ENCODE measurements at places on chromosomes 3 and 15.

DNA sequence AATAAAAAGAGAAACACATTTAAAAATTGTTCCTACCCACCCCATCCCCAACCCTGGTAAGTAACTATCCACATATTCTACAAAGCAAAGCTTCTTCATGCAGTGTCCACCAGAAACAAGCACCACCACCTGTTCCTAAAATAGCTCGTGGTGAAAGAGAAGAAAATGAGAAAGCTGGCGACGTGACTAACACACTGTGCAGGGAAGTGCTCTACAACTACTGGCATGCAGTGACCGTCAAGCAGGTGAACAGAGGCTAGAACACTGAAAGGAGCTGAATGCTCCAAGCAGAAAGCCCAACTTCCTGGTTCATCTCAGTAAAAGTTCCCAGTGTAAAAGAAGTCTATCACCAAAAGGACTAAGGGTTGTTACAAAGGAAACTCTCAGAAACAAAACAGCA lies 80.7 kb downstream of the NR2E3 start:
- H3K4me1 ChIP-seq: no peaks in the 10 kb centered on the region
- peaks cover 12% of the 10 kb centered on the region for H3K36me3 ChIP-seq
- DNase-seq: no peak
- no peaks in the 10 kb centered on the region for H3K27me3 ChIP-seq

DNA sequence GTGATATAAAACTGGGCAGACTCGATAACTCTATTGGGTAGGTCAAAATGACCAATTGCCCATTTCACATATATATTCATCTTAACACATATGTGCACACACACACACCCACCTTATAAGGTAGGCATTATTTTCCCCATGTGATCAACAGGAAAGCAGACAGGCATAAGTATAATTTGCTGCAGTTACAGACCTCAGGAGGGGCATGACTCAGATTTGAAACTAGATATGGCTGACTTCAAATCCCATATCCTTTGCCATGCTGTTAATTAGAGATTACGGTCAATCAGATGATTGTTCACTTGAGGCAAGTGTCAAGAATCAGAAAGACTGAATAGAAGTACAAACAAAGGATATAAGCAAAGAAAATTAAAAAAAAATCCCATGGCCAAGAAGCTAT lies 910.6 kb downstream of the NTRK3 start:
- DNase-seq: no peak
- no peak overlapping the region for H3K27ac ChIP-seq
- no peak overlapping the region for H3K4me3 ChIP-seq
- no peaks in the 10 kb centered on the region for H3K36me3 ChIP-seq
- H3K27me3 ChIP-seq: no peaks in the 10 kb centered on the region

GRCh38 chr3:150871192-150871591 lies 34.0 kb downstream of the MINDY4B start:
- H3K27me3 ChIP-seq: peaks cover 6% of the 10 kb centered on the region
- no peaks in the 10 kb centered on the region for H3K36me3 ChIP-seq
- no peak overlapping the region for H3K4me3 ChIP-seq
- no peaks in the 10 kb centered on the region for H3K4me1 ChIP-seq
- no peak for DNase-seq

DNA sequence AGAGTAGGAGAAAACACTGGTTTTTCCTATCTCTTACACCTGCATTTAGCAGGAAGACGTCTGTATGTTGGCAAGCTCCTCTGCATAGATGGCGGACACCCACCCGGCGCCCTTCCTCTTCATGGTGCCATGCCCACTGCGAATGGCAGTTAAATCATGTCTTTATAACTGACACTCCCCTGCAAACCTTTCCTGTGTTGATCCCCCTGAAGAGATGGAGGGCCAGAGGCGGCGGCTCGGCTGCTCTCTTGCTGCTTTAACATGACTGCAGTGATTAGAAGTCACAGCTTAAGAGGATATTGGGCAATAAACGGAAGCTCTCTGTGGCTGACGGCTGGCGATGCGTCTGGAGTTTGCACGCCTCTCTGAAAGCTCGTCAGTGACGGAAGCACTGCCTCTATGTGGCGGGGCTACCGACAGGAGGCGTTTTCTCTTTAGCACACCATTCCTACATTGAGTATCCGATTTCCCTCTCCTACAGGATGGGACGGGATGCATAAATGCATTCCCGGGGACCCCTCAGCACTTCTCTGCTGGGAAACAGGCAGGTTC lies 25.5 kb upstream of the SNRPA1 start:
- DNase-seq: peak; percentile 87
- peak overlapping the region; percentile 81 for H3K4me3 ChIP-seq
- peaks cover 14% of the 10 kb centered on the region for H3K4me1 ChIP-seq
- no peaks in the 10 kb centered on the region for H3K27me3 ChIP-seq
- no peaks in the 10 kb centered on the region for H3K36me3 ChIP-seq

DNA sequence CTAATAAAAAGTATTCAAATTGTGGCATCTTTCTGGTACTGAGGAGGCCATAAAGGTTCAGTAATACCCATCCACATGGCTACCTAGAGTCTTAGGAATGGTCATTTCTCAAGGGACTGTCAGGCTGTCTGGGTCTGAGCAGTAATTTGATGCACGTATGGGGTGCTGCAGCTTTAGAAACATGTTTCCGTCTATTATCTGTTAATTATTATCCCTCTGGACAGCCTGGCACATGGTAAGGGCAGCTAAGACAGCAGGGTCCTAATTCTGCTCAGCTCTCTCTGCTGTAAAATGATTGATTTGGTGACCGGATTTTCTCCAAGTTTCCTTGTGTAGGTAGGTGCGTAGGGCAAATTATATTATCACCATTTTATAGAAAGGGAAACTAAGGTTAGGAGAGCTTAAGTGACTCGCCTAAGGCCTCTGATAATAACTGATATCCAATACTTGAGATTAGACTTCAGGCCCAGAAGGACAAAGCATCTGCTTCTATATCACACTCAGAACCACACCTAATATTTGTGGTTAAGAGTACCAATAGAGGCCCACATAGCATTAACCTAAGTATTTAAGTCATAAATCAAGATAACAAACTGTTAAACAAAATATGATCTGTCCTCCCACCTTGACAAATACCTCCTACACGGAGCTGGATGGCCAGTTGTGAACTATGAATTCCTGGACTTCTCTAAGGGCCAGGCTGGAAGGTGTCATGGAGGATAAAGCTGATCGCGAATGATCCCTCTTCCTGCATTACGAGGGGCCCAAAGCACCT lies 2.9 kb upstream of the RAP2B start:
- H3K27me3 ChIP-seq: no peaks in the 10 kb centered on the region
- H3K27ac ChIP-seq: peak overlapping the region; percentile 16
- DNase-seq: no peak
- peaks cover 12% of the 10 kb centered on the region for H3K36me3 ChIP-seq

DNA sequence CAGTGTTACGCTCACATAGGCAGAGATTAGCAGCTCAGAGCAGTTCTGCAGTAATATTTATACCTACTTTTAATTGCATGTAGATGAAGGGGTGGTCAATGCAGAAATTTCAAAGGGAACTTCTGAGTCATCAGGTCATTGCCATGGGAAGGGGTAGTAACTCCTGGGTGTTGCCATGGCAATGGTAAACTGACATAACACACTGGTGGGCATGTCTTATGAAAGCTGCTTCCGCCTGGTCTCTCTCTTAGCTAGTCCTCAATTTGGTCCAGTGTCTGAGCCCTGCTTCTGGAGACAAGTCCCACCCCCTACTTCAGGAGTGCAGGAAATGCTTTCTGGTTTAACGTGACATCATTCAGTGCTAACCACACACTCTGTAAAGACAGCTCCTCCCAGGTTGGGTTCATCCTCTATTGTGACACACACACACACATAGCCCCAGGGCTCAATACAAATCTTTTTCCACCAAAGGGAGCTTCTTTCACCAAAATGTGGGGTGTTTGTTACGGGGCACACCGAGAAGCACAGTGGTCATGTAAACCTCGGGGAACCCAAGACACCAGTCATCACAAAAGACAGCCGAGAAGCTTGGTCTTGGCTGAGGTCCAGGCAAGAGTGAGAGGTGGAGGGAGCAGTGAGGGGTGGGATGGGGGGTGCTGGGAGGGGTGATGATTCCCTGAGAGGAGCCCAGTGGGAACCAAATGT lies 74.5 kb downstream of the TLE3 start:
- peaks cover 18% of the 10 kb centered on the region for H3K4me1 ChIP-seq
- peak overlapping the region; percentile 75 for H3K27ac ChIP-seq
- no peaks in the 10 kb centered on the region for H3K36me3 ChIP-seq

- no peak overlapping the region for H3K27ac ChIP-seq
- no peaks in the 10 kb centered on the region for H3K36me3 ChIP-seq
- DNase-seq: no peak
- no peak overlapping the region for H3K4me3 ChIP-seq
These were observed 14.8 kb downstream of the MUC13 start for GRCh38 chr3:124919756-124920155.

- DNase-seq: no peak
- peaks cover 41% of the 10 kb centered on the region for H3K36me3 ChIP-seq
- peaks cover 41% of the 10 kb centered on the region for H3K4me1 ChIP-seq
- no peaks in the 10 kb centered on the region for H3K27me3 ChIP-seq
- no peak overlapping the region for H3K27ac ChIP-seq
These were observed 6.1 kb downstream of the CD96 start for GRCh38 chr3:111548092-111548491.

GRCh38 chr3:174243171-174243570 lies 616.0 kb upstream of the NAALADL2 start:
- H3K4me3 ChIP-seq: no peak overlapping the region
- H3K27me3 ChIP-seq: no peaks in the 10 kb centered on the region
- H3K27ac ChIP-seq: no peak overlapping the region
- no peaks in the 10 kb centered on the region for H3K4me1 ChIP-seq

- no peaks in the 10 kb centered on the region for H3K36me3 ChIP-seq
- peaks cover 45% of the 10 kb centered on the region for H3K27me3 ChIP-seq
- no peak overlapping the region for H3K4me3 ChIP-seq
- H3K4me1 ChIP-seq: peaks cover 10% of the 10 kb centered on the region
- no peak overlapping the region for H3K27ac ChIP-seq
- no peak for DNase-seq
These were observed 2.6 kb upstream of the WWTR1 start for GRCh38 chr3:149660462-149660861.

- H3K27ac ChIP-seq: peak overlapping the region; percentile 14
- no peaks in the 10 kb centered on the region for H3K27me3 ChIP-seq
- DNase-seq: no peak
- H3K36me3 ChIP-seq: peaks cover 6% of the 10 kb centered on the region
These were observed 74.4 kb downstream of the DHX30 start for GRCh38 chr3:47877290-47877689.

DNA sequence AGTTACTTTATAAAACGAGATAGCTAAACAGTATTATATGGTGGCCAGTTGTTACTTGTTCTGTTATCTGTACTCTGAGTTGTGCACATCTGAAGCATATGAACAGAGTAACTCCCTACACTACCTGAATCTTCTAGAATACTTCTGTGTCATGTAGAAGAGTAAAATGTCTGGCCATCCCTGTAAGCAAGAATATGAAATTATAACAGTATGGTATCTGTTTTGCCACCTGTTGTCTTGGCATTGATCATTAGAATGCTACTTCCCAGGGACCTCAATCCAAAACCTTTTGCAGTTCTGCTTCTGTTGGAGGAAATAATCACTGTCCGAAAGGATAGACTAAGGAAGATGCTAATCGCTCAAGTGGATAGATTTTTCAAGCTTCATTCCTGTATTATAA lies 1.9 kb downstream of the TEX9 start:
- DNase-seq: no peak
- H3K27ac ChIP-seq: no peak overlapping the region
- H3K4me3 ChIP-seq: no peak overlapping the region
- H3K27me3 ChIP-seq: peaks cover 29% of the 10 kb centered on the region
- H3K4me1 ChIP-seq: peaks cover 10% of the 10 kb centered on the region
- H3K36me3 ChIP-seq: no peaks in the 10 kb centered on the region

GRCh38 chr3:101567528-101568317 lies 6.1 kb downstream of the TRMT10C start:
- no peak overlapping the region for H3K4me3 ChIP-seq
- peak overlapping the region; percentile 86 for H3K27ac ChIP-seq
- H3K36me3 ChIP-seq: peaks cover 51% of the 10 kb centered on the region
- no peaks in the 10 kb centered on the region for H3K27me3 ChIP-seq
- DNase-seq: peak; percentile 76

- H3K36me3 ChIP-seq: no peaks in the 10 kb centered on the region
- no peak overlapping the region for H3K4me3 ChIP-seq
- no peaks in the 10 kb centered on the region for H3K27me3 ChIP-seq
- no peak overlapping the region for H3K27ac ChIP-seq
- DNase-seq: no peak
- H3K4me1 ChIP-seq: no peaks in the 10 kb centered on the region
These were observed 465.8 kb upstream of the ROBO1 start for GRCh38 chr3:80233576-80233975.

- no peaks in the 10 kb centered on the region for H3K4me1 ChIP-seq
- no peak overlapping the region for H3K27ac ChIP-seq
- no peaks in the 10 kb centered on the region for H3K36me3 ChIP-seq
- no peaks in the 10 kb centered on the region for H3K27me3 ChIP-seq
- H3K4me3 ChIP-seq: no peak overlapping the region
These were observed 32.0 kb downstream of the AMOTL2 start for GRCh38 chr3:134342259-134342658.

DNA sequence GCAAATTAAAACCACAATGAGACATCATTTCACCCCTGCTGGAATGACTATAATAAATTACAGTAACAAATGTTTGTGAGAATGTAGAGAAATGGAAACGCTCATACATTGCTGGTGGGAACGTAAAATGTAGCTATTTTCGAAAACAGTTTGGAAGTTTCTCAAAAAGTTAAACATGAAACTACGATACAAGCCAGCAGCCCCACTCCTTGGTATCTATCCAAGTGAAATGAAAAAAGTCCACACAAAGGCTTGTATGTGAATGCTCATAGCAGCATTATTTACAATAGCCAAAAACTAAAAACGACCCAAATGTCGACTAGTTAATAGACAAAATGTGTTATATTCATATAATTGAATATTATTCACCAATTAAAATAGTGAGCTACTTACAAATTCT lies 22.9 kb upstream of the CFAP20DC start:
- DNase-seq: no peak
- H3K4me3 ChIP-seq: no peak overlapping the region
- H3K27me3 ChIP-seq: peaks cover 25% of the 10 kb centered on the region
- peaks cover 6% of the 10 kb centered on the region for H3K4me1 ChIP-seq
- no peak overlapping the region for H3K27ac ChIP-seq

- H3K4me1 ChIP-seq: no peaks in the 10 kb centered on the region
- peaks cover 7% of the 10 kb centered on the region for H3K27me3 ChIP-seq
- H3K36me3 ChIP-seq: no peaks in the 10 kb centered on the region
These were observed 204.6 kb upstream of the IL12A start for GRCh38 chr3:159783780-159784742.

DNA sequence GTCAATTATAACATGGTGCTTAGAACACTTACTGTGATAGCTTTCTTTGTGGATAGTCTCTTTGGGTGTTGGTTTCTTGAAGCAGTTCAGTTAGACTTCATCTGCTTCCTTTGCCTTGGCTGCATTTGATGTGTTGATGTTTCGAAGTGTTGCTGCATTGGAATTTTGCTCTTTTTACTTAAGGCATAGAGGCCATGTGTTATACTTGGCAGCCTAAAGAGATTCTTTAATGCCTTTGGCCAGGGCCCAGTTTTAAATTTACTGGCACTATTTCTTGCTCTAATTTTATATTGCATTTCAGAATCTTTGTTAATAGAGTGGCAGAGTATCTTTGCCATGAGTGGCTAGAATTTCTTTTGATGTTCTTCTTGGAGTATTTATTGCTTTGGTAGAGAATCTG lies 21.2 kb downstream of the NR1D2 start:
- no peaks in the 10 kb centered on the region for H3K27me3 ChIP-seq
- peaks cover 6% of the 10 kb centered on the region for H3K4me1 ChIP-seq
- H3K4me3 ChIP-seq: no peak overlapping the region
- DNase-seq: no peak
- no peak overlapping the region for H3K27ac ChIP-seq
